Progenitor cell of endocrine pancreas (in vitro differentiated cells): ENCODE measurements at places on chromosomes 16 and 17. TPM values are rescaled to one million over a fixed set of nuclear protein-coding genes. Genes with fewer than 3 reads are reported as not detected.
A peak's percentile ranks its signal among the peaks of the same experiment; 100 is the strongest.

- peaks cover 3% of the 10 kb centered on the region for H3K4me1 ChIP-seq
- peak overlapping the region; percentile 40 for H3K4me3 ChIP-seq
- H3K36me3 ChIP-seq, result no peaks in the 10 kb centered on the region
- peaks cover 32% of the 10 kb centered on the region for H3K27me3 ChIP-seq
- no peak for DNase-seq
Observed at GRCh38 chr17:492022-492413, 139.4 kb upstream of the RPH3AL start.

GRCh38 chr16:77585379-77586251, 136.7 kb upstream of the NUDT7 start:
- DNase-seq, result no peak
- H3K27ac ChIP-seq, result no peak overlapping the region
- H3K4me3 ChIP-seq, result no peak overlapping the region
- H3K36me3 ChIP-seq, result no peaks in the 10 kb centered on the region

The CETP gene
- not detected in 2 replicates for total RNA-seq

- no peak overlapping the region for H3K4me3 ChIP-seq
- peaks cover 23% of the 10 kb centered on the region for H3K4me1 ChIP-seq
- H3K27ac ChIP-seq, result no peak overlapping the region
- no peaks in the 10 kb centered on the region for H3K36me3 ChIP-seq
- peaks cover 27% of the 10 kb centered on the region for H3K27me3 ChIP-seq
Observed at GRCh38 chr17:44996304-44996703, 28.2 kb upstream of the C1QL1 start.

DNA sequence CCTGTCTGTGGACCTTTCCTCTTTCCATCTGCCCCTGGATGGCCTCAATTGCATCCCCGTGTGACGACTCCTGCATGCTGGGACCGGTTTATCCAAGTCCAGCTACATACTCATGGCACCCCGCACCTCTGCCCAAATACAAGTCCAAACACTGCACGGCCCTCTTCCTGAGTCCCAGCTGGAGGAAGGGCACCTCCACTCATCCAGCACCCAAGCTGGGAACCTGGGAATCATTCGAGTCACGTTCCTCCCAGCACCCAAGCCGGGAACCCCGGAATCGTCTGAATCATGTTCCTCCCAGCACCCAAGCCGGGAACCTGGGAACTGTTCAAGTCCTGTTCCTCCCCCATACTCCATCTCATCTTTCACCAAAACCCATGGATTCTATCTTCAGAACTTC, 10.2 kb downstream of the TRARG1 start:
- H3K27me3 ChIP-seq, result peaks cover 18% of the 10 kb centered on the region
- H3K36me3 ChIP-seq, result peaks cover 2% of the 10 kb centered on the region
- no peak overlapping the region for H3K4me3 ChIP-seq
- DNase-seq, result no peak
- peak overlapping the region; percentile 85 for H3K27ac ChIP-seq
- H3K4me1 ChIP-seq, result no peaks in the 10 kb centered on the region

DNA sequence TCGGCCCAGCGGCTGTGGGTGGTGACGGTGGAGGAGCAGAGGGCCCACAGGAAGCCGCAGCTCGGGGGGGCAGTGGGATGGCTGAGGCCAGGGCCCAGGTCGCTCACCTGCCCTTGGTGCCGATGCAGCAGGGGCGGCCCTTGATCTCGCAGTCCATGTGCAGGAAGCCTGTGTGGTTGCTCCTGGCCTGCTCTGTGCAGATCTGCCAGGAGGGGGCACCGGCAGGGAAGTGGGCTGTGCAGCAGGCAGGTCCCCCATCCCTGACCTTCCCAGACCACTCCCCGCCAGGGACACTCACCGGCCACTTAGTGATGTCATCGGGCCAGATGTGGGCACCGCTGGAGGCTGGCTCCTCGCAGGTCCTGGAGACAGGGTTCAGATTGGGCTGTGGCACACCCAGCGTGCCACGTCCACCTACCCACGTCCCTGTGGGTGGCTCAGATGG, 6.2 kb downstream of the AANAT start:
- no peak overlapping the region for H3K27ac ChIP-seq
- no peak for DNase-seq
- no peaks in the 10 kb centered on the region for H3K4me1 ChIP-seq
- no peaks in the 10 kb centered on the region for H3K27me3 ChIP-seq
- no peak overlapping the region for H3K4me3 ChIP-seq
